ENCODE measurements at places on chromosomes 7 and 10.

DNA sequence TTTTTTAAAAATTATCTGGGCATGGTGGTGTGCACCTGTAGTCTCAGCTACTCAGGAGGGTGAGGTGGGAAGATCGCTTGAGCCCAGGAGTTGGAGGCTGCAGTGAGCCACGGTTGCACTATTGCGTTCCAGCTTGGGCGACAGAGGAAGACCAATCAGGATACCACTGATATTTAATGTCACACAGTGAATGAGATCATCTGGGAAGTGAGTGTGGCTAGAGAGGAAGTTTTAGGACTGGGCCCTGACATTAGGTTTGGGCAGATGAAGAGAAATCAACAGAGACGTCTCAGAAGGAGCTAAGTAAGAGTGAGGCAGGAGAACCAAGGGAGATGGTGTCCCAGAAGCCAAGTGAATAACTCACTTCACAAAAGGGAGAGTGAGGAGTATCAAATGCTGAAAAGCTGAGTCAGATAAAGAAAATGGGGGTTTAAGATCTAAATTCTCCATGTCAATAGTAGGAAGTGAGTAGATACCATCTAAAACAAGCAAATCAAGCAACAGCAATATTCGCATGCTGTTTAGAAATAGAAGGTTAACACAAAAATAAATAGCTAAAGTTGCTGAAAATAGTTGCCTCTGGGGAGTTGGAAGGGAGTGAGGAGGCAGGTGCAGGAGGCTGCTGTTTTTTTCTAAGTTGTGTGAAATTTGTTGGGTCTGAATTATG lies 11.5 kb downstream of the PILRA start:
- DNase-seq, result no peak

GRCh38 chr7:20358762-20359282 lies 28.1 kb downstream of the ITGB8 start:
- DNase-seq, result no peak

- no peak for DNase-seq
These were observed 112.8 kb upstream of the CREB5 start for GRCh38 chr7:28299556-28299955.

DNA sequence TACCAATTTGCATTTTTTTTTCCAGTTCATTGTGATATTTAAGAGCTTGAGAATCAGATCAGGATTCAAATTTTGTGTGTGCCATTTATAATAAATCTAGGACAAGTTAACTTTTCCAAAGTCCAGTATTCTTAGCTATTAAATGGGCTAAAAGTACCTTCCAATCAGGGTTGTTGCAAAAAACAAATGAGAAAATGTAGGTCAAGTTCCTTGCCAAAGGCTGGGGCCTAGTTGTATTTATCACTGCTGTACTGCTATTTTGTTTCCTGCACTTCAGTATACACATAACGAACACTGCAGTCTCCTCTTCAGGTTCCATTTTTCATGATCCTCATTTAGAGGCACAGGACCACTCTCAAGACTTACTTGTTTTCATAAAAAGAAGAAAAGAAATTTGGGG lies 7.4 kb upstream of the VPS41 start:
- DNase-seq, result no peak

DNA sequence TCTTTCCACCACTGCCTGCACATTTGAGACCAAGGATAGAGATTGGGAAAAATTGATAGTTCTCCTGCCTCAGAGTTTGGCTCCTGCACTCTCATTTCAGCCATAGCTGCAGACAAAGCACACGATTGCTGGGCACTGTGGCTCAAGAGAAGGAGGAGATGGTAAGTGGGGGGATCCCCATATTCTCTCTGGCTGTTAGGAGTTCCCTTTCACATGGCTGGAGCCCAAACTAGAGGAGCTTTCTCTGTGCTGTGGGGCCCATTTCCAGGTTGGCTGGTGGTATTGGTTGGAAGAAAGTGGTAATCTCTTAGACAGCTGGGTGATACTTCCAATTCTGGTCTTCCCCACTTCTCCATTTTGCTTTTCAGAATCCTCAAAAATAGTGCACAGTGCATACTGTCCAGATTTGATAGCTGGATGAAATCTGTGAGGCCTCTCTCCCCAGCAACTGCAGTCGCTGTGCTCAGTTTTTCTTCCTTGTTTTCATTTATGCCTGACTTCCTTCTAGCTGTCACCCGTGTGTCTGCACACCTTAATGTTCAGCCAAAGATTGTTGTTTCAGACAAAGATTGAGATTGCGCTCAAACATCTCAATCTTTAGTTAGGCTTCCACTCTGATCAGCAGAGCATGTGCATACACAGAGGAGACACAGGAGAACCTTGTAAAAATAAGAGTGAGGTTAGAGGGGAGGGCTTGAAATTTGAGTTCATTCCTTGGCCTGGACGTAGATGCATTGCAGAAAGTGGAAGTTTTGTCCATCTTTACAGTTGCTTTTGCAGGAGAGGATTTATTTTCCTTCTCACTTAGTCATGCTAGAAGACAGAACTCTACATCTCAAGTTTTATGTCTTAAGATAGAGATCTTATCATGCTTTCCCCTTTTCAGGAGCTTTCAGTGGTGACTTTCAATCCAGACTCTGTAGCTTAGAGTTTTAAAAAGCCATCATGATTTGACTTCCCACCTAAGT lies 28.6 kb downstream of the RABGEF1 start:
- DNase-seq, result no peak

DNA sequence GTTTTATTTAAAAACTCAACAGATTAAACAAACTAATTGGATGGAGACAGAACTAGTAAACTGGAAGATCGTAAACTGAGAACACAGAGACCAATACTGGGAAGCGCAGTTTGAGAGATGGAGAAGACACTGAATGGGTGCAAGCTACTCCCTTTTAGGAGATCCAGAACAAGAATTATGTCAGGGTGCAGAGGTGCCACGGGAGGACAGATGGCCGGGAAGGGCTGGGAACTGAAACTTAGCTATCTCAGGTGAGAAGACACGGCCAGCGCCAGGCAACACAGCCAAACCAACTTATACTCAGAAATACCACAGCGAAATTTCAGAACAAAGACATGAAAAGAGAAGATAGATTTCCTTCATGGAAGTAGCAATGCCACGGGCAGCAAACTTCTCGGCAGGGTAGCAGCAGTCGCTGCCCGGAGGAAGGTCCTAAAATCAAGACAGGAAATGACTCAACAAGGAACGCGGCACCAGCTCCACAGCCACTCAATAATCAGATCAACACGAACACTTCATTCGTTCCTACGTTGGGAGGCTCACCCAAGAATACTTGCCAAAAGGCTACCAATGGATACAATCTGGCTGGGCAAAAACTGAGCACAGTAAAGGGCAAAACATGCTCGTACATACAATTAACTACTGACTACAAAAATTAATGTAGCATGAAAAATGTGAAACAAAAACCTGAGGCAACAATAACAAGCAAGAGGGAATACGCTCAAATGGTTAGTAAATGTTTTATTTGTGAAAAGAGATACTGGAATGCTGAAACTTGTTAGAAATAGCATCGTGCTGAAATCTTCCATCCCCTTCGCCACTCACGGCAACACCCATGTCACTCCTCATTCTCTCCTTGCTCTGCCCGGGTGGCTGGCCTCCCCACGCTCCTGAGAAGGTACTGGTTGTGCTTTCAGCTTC lies 2.2 kb upstream of the LRRC27 start:
- DNase-seq, result no peak

DNA sequence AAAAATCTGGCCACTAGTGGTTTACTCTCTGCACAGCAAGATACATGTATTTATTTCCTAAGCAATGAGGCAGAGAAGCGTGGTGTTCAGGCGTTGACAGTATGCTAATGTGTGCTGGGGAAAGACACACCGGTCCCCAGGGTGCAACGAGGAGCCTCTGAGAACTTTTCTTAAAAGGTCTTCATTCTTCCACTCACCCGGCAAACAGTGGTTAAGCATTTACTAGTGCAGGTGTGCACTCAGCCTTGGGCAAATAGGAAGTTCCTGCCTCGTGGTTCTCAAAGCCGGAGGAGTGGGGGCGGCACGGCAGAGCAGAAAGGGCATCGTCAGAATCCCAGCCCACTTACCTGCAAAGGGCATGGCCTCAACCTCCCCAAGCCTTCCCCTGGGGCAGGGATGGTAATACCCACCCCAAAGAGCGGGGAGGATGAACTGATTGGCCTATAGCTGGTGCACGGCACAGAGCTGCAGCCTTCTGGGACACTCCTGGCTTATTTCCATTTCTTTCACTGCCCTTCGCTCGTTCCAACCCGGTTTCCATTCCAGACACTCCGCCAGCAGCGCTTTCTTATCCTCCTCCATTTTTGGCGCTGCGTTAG lies 184.3 kb upstream of the CTBP2 start:
- peak; percentile 49 for DNase-seq

GRCh38 chr7:4067874-4068273 lies 614.2 kb upstream of the FOXK1 start:
- no peak for DNase-seq

GRCh38 chr10:12327074-12327473 lies 22.3 kb upstream of the CAMK1D start:
- no peak for DNase-seq

DNA sequence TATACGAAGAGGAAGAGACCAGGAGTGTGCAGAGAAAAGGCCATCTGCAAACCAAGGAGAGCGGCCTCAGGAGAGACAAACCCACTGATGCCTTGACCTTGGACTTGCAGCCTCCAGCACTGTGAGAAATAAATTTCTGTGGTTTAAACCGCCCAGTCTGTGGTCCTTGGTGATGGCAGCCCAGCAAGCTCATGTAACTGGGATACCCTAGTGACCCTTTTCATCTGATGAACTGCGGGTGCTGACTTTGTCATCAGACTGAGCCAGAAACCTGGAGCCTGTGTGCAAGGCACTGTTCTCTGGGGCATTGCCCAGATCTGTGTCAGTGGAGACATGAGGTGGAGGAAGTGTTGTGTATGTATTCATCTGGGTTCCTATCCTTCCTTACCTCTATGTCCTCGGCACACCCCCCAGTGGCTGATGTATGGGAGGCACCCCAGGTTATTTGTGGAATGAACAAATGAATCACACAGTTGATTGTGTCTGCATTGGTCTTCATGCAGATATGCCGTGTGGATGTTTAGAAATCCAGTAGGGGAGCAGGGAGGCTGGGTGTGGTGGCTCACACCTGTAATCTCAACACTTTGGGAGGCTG lies 64.5 kb upstream of the BTBD16 start:
- no peak for DNase-seq

DNA sequence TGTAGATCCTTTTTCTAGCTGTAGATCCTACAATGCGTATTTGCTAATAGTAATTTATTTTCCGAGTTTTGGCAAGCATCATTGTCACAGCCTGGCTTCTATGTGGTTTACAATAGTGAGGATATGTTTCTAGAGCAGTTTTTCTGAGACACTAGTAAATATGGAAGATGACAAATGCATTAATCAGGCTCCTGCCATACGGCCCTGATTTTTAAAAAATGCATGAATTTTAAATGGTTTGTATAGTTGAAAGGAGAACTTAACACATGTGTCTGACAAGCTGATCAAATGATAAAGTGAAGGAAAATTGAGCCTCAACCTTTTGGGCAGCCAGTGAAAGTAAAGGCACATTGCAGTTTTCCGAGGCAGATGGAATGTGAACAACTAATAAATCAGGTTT lies 354.1 kb downstream of the EXOC4 start:
- no peak for DNase-seq

DNA sequence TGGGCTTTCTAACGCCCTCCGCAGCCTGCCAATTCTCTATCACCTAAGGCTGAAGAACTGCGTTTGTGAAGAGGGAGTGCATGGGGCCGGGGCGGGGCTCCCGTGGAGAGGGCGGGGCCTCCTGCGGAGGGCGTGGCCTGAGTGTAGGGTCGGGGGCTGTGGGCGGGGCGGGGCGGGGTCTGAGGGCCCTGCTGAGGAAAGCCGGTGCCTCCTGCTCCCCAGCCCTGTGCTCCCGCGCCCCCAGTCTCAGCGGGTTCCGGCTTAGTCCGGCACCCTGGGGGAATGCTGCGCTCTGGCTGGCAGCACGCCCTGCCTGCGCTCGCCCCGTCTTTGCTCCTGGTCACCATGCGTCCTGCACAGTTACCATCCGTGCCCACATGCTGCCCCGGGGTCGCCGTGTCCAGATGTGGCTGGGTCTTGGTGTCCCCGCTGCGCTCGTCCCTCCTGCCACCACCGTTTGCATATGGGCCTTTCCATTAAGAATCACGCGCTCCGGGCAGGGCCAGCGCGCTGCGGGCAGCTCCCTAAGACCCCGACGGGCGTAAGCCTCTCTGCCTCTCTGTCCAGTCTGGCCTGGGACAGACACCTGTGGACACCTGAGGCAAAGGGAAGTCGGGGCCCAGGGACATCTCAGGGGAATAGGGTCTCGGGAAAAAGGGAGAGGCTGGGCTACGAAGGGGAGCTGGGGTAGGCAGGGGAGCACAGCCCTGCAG lies 144.0 kb upstream of the RET start:
- DNase-seq, result no peak

DNA sequence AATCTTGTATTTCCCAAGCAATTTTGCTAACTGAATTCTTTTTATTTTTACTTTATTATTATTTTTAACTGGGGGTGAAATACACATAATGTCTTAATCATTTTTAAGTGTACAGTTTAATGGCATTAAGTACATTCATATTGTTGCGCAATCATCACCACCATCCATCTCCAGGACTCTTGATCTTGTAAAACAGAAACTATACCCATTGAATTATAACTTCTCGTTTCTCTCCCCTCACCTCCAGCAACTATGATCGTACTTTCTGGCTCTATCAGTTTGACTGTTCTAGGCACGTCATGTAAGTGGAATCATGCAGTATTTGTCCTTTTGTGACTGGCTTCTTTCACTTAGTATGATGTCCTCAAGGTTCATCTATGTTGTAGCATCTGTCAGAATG lies 108.8 kb downstream of the ARL5B start:
- DNase-seq, result no peak

- DNase-seq, result peak; percentile 30
These were observed 6.6 kb upstream of the TPK1 start for GRCh38 chr7:144842377-144842851.

DNA sequence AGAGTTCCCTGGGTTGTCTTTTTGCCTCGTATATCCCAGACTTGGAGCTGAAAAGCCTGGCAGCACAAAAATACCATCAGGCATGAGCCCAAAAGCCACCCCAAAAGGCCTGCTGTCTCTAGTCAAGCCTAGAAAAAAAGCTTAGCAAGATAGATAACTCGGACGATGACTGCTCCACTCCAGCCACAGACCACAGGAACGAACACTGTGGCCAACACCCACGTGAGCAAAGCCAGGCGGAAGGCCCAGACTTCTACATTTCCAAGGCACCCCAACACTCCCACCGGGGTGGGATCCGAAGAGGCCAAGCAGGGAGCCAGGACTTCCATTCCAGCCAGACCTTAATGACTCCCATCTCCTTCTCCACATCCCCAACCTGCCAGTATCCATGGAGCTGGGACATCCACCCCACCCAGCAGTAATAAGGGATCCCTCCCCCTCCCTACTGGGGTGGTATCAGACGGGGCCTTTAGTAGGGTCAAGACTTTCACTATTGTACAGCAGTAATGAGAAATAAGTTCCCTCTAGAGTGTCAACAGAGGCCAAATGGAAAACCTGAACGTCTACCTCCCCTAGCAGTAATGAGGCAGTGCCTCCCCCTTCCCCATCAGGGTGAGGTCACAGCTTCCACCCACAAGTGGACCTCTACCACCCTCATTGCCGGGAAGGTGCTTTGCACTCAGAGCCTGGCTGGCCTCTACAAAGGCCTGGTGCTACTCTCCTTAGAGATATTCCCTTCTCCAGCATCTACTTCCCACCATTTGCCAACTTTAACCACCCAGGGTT lies 23.0 kb downstream of the PRLHR start:
- DNase-seq, result no peak

- no peak for DNase-seq
These were observed 141.5 kb downstream of the CUBN start for GRCh38 chr10:16987976-16988610.

GRCh38 chr7:98511175-98511574 lies 105.9 kb upstream of the NPTX2 start:
- no peak for DNase-seq
